ENCODE measurements at places on chromosomes 7 and 10.

DNA sequence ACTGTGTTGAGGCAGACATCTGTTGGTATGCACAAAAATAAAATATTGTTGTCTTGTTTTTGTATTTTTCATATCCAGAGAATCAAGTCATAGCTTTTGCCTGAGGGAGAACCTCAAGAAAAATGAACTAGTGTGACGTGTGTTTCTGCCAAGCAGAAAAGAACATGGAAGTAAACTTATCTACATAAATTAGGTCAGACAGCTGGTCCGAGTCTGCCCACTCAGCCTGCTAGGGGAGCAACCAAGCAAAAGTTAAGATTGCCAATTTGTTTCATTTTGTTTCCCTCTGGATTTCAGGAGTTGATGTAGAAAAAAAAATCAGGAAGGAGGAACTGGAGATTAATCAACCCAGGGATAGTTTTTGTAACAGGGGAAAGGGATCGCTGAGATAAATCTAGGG, 572.4 kb upstream of the LRRTM3 start:
- DNase-seq: no peak

GRCh38 chr10:14485986-14486385, 155.3 kb upstream of the FRMD4A start:
- DNase-seq: no peak

GRCh38 chr7:115088893-115089292, 167.0 kb downstream of the MDFIC start:
- no peak for DNase-seq

DNA sequence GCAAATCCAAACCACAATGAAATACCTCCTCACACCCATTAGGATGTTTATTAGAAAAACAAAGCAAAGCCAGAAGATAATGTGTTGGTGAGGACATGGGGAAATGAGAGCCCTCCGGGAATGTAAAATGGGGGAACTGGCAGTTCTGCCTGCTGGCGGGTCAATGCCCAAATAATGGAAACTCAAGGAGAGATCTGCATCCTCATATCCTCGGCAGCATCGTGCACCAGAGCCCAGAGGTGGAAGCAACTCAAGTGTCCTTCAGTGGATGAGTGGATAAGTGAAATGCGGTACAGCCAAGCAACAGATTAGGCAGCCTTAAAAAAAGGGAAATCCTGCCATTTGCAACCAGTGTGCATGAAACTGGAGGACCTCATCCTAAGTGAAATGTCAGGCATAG, 325.2 kb downstream of the WDR37 start:
- DNase-seq: no peak

DNA sequence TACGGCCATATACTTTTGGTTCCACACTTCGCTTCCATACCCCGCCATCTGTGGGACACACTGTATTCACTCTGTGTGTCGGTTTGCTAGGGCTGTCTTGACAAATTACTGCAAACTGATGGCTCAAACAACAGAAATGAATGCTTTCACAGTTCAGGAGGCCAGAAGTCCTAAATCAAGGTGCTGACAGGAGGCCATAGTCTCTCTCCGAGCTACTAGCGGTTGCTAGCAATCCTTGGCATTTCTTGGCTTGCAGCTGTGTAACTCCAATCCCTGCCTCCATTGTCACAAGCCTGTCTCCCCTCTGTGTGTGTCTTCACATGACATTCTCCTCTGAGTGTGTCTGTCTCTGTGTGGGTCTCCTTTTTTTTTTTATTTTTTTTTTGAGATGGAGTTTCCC, 28.9 kb upstream of the BMPR1A start:
- DNase-seq: no peak

DNA sequence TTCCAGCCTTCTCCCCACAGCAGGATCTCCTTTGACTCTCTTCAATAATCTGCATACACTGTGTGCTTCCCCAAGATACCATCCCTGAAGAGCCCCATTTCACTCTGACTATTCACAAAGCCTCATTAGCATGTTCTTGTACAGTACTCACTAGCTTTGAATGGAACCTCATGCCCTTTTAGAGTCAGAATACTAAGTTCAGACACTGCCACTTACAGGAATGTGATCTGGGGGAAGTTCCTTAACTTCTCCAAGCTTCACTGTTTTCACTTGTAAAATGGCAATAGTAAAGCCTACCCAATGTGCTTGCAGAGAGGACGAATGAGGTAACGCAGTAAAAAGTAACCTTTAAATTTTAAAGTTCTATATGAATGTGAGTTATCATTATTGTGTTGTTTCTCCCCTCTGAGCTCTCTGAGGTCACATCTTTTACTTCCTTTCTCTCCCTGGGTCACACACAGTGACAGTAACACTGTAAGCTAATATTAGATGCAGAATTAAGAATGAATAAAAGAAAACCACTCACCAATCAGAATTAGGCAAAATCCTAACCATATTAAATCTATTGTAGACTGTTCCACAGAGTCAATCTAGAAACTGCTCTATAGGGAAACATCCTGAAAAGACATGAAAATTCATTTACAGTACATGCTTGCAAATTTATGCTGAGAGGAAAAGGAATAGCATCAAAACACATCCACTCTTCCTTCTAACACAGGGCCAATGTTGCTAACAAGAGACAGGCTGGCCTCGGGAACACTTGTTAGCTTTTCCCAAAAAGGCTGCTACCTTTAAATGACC, 64.2 kb upstream of the IL6 start:
- DNase-seq: no peak

- no peak for DNase-seq
These were observed 12.8 kb downstream of the KCTD7 start for GRCh38 chr7:66641526-66641871.

DNA sequence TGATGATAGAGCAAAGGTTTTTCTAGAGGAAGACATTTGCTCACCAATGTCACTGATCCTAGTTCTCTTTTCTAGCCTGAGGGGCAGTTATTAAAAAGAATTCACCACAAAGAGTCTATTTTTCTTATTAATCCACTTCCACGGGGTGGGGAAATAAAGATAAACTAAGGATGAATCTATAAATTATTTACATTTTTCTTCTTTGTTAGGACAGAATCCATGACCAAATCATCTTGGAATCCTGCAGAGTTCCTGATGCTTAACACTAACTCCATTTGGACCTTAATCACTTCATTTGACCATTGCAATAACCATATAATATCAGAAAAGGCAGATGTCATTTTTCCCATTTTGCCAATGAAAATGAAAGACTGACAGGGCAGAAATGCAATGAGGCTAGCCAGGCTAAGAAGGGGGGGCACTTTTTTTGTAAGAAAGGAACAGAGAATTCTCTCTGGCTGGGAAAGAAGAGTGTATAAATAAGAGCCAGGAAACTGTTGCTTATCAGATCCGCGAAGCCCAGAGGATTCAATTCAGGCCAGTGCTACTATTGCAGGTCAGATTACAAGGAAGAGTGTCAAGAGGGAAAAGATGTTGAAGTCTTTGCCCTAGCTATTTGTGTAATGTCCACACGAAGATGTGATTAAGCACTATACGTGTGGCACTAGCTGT, 433.2 kb downstream of the TNS3 start:
- DNase-seq: no peak

- no peak for DNase-seq
These were observed 20.8 kb downstream of the CYP3A43 start for GRCh38 chr7:99848420-99849216.

DNA sequence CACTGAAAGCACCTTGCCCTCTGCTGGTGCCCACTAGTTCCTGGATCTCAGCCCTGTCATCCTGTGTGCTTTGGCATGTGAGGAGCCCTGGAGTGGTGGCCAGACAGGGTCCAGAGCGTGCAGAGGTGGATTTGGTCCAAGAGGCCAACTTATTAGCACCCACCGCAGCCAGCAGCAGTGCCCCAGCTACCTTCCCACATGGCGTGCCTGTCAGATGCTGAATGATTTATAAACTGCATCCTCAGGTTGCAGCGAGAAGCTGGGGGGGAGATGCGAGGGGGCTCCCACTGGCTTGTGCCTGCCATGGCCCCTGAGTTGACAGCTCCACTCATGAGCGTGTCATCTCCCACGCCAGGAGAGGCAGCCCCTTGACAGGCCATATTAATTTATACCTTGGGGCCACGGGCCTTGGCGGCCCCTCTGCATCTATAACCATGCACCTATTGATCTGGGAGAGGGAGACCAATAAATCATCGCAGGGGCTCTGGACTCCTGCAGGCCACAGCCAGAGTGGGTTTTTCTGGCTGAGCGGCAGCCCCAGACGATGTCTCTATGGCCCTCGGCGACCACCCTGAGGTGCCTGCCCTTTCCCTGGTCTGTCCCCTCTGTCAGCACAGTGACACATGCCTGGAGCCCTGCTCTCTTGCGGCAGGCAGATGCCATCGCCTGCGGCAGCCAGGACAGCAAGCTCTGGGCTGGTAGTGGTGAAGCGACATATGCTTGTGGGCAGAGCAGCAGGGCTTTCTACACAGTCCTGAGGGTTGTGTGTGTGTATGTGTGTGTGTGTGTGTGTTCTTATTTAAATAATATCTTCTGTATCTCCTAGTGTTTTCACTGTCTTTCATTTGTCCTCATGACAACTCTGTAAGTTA, 120.8 kb downstream of the CDH23 start:
- no peak for DNase-seq

DNA sequence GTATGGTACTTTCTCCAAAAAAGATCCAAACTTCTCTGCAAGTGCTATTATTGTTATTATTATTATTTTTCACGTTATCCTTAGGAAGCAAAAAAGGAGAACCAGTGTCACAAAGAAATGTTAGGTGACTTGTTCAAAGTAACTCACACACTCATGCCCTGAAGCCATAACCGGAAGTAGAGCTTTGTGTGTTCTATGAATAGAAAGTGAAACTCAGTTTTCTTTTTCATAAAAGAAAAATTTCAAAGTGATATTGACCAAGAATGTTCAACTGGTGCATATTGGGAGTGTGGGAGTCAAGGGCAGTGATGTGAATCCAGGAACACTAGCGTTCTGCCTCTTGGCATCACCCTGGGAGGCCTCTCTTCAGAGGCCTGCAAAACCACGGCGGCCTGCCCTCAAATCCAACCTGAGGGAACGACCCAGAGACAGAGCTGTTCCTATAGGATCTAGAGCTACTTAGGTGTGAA, 106.1 kb downstream of the PRKCQ start:
- DNase-seq: no peak

DNA sequence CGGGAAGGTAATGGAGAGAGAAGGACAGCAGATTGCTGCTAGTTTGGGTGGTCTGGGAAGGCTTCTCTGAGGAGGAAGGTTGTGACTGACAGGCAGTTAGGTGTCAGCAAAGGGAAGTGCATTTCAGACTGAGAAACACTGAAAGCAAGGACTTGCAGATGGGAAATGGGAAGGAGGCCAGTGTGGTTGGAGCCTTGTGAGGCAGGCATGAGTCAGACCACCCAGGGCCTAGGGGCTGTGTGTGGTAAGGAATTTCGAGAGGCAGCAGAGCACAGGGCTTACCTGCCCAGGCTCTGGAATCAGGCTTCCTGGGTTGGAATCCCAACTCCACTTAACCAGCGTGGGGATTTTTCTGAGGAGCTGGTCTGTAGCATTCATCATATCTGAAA, 53.5 kb downstream of the NRF1 start:
- DNase-seq: no peak

DNA sequence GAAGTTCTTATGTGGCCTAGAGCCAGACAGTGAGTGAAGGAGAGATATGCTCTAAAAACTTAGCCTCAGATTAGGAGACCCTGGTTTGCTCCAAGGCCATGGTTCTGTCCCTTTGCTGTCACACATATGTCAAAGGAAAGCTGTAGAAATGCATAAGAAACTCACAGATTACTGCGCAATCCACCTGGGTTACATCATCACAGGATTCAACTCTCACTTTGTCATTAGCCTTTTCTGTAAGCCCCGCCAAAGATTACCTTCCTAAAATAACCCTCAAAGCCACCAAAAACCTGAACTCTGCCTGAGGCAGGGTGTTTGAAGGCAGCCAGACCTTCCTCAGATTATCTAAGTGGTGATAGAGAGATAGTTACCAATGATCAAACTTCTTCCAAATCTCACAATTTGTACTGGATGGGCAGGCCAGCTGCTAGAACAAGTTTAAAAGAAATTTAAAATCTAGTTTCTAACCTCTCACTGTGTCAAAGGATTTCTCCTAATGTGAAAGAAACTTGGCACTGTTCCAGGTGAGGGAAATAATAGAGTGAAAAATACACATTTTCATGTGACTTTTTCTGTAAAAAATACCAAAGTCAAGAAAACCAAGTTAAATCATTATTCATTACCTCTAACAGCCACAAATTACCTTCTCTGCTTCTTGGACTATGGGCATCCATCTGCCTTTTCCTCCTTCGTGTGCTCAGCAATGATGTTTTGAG, 567.2 kb downstream of the SUGCT start:
- DNase-seq: no peak

DNA sequence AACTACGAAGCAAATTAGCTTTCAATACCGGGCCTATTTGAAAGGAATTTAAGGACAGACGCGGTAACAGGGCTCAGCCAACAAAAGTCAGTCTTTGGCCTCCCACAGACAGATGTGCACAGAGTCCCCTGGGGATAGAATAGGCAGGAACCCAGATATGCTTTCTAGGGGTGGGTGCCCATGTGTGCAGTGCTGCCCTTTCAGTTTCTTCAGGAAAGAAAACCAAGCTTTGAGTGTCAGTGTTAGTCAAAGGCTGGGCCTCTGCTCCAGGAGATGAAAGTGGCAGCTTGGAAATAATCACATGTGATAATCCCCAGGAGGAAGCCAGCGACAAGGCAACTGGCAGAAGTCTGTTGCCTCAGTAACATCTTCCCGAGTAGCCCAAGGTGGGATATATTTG, 43.8 kb upstream of the CSTF2T start:
- no peak for DNase-seq

DNA sequence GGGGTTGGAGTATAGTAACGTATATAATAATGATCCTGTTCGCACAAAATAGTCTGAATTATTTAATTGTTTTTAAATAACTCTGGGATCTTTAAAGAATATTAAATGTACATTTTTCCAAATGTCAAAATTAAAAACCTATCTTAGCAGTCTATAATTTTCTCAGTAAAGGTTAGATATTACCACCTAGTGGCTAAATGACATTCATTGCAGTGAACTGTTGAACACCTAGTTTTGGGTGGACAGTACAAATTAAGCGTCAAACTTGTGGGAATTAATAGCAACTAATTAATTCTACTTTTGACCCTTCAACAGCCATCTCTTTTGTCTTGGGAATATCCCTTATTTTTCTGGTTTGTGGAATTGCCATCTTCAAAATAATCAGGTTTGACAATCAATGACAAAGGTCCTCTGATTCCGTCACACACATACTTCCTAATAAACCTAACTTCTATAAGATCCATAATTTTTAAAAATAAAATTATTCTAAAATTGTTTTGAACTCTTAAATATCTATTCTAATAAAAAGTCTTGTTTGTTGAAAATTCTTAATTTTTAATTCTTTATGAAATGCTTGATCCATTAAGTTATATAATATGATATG, 165.7 kb downstream of the SEMA3D start:
- DNase-seq: no peak

DNA sequence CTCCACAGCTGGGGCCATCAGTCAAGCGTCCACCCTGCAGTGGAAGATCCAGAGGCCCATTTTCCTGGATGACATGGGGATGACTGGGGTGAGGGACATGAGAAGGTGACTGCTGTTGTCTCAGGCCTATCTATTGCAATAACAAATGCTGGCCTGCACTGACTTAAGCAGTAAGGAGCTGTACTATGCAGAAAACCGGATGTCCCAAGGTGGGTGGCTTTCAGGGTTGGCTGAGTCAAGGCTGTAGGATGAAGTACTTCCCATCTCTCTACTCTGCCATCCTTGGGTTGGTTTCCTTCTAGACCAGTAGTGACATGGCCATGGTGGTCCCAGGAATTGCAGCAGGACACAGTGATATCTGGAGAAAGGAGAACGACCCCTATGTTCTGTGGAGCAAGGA, 48.1 kb downstream of the NEURL1 start:
- peak; percentile 5 for DNase-seq
